NCI-H748 treated with DMSO at 0.1 percent for 48 hours (cell line): ENCODE measurements at places on chromosomes 3 and 15.

DNA sequence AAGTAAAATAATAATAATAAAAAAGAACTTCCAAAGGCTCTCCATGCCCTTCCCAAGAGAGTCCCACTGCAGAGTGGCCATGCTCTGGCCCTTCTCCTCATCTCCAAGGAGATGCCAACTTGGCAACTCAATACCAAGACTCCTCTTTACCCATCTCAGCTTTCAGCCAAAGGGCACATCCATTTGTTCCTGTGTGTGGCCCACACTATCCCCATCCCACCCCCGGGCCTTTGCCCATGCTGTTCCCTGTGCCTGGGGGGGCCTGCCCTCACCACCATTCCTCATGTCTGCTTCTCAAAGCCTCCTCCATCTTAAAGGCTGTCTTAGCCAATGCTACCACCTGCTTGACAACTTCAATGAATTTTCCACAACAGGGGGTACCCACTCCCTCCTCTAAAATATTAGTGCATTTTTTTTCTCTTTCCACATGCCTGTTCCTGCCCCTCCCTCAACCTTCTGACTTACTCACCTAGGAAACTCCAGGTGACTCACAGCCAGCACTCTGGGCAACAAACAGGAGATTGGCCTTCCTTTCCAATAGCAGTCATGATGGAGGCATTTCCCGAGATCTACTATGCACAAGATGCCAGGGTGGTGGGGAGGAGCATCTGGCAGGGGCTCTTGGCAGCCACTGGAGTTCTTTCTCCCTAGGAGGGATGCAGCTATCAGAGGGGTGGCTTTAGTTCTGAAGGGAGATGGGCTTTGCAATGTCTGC lies 109.4 kb upstream of the SMAD3 start:
- DNase-seq: no peak

- DNase-seq: no peak
These were observed 417.4 kb upstream of the DPH6 start for GRCh38 chr15:35963326-35963725.

- DNase-seq: no peak
These were observed 106.8 kb upstream of the SLC7A14 start for GRCh38 chr3:170692720-170693119.

GRCh38 chr3:176275113-176275512 lies 922.2 kb downstream of the TBL1XR1 start:
- DNase-seq: no peak

DNA sequence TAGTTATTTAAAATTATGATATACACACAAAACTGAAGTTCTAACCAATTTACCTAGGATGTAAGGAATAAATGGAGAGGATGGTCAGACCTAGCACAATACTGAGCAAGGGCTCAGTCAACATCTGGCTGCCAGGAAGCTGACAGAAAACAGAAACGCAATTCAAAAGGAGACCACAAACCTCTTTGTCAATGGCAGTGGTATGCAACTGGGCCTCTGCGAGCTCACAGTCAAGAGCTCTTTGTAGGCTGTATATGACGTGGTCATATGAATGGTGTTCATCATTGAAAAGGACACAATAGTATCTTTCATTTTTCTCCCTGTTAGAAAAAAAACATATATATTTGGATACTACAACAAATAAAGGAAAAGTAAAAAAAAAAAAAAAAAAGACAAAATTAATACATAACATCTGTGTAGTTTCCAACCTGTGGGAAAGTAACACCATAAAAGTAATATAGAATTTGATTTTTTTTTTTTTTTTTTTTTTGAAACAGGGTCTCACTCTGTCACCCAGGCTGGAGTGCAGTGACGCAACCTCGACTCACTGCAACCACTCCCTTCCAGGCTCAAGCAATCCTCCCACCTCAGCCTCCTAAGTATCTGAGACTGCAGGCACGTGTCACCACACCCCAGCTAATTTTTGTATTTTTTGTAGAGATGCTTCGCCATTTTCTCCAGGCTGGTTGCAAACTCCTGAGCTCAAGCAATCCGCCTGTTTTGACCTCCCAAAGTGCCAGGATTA lies 37.9 kb downstream of the UBR1 start:
- DNase-seq: no peak

DNA sequence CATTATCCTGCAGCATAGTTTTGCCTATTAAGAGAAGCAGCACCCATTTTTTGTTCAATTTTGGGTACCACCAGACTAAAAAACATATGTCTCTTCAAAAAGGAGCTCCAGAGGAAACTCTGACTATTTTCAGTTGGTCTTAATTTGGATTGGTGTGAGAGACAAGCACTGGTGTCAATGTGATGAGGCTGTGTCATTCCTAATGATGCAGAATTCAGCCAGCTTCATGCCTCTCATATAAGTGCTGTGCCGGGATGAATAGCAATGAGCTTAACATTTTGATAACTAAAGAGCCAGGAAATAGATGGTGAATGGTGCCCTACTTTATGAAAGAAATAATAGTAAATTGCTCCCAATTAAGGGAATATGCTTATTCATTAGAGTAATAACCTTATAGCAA lies 15.9 kb downstream of the POPDC2 start:
- DNase-seq: no peak

DNA sequence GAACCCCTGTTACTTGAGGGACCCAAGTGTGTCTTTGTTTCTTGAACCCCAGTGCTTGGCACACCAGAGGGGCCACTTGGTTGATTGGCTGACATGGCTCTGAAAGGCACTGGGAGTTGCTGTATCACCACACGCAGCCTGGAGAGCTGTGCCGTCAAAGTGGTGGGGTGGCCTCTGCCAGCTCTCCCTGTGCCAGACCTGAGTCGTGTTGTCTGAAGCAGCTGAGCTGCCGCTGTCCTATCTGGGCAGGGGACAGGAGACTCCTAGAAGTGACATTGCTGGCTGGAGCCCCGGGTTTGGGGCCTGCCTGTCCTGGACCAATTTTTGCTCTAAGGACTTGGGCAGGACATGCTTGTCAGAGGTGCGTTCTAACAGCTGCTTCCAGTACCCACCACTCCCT lies 5.5 kb upstream of the SNX22 start:
- no peak for DNase-seq
